Activated CD4-positive, CD25-positive, alpha-beta regulatory T cell (primary cell): ENCODE measurements at places on chromosomes 12 and 14.
A peak's percentile ranks its signal among the peaks of the same experiment; 100 is the strongest.

GRCh38 chr14:104075530-104076151 is 9.9 kb upstream of the ASPG start:
- no peak for DNase-seq

DNA sequence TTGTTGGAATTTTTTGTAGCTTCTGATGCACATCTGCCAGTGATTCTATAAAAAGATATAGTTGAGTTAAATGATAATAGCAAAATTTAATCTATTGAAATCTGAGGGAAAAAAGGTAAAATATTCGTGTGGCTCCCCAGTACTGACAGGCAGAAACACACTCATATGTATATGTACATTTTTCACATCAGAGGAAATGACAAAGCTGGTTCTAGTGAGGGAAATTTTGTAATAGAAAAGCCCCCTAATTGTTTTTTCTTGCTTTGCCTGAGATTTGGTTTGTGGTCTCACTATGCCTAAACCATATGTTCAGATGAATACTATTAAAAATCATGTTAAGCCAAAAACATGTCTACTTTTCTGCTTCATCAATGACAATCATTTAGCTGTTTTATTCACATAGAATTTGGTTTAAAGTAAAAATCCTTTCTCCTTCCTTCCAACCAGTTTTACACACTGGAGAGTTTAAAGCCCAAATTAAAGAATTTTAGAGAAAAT is 203.5 kb downstream of the ANO6 start:
- no peak for DNase-seq

GRCh38 chr14:65141523-65141922 is 39.2 kb upstream of the MAX start:
- DNase-seq, result no peak

- no peak for DNase-seq
Measured at GRCh38 chr14:63551332-63551731, 8.2 kb upstream of the PPP2R5E start.

DNA sequence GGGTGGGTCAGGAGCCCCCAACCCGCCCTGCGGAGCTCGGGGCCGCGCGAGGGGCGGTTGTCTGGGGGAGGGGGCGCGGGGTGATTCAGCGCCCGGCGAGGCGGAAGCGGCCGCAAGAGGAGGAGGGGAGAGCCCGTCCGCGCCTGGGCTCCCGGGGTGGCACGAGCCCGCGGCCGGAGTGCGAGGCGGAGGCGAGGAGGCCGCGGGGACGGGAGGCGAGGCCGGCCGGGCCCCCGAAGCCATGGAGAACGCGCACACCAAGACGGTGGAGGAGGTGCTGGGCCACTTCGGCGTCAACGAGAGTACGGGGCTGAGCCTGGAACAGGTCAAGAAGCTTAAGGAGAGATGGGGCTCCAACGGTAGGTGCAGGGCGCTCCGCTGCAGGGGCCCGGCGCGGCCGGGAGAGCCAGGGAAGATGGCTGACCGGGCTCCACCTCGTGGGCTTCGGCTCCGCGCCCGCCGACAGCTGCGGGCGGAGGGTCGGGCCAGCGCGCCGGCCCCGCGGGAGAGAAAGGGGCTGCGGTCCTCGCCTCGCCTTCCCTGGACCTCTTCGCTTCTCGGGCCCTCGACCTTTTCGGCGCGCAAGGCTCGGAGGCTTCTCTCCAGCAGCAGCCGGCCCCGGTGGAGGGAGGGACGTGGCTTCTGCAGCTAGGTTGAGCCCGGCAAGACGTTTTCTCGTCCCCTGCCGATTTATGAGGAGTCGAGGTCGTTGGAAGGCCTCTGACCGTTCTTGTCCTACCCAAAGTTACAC is 677 bp downstream of the ATP2A2 start:
- DNase-seq, result peak; percentile 17

DNA sequence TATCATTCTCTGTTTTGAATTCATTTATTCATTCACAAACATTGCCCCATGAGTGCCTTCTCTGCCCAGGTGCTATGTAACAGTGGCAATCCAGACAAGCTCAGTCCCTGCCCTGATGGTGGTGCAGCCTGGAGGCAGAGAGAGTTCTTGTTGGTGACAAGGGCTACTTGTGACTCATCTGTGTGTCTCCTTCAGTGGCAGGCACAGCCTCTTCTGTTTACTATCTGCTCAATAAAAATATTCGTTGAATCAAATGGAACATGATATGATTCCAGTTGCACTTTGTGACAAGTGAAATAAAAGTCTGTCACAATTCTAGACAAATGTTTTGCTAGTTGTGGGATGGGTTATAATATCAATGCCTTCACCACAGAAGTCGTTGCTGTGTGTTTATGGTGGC is 20.6 kb upstream of the CPM start:
- no peak for DNase-seq

DNA sequence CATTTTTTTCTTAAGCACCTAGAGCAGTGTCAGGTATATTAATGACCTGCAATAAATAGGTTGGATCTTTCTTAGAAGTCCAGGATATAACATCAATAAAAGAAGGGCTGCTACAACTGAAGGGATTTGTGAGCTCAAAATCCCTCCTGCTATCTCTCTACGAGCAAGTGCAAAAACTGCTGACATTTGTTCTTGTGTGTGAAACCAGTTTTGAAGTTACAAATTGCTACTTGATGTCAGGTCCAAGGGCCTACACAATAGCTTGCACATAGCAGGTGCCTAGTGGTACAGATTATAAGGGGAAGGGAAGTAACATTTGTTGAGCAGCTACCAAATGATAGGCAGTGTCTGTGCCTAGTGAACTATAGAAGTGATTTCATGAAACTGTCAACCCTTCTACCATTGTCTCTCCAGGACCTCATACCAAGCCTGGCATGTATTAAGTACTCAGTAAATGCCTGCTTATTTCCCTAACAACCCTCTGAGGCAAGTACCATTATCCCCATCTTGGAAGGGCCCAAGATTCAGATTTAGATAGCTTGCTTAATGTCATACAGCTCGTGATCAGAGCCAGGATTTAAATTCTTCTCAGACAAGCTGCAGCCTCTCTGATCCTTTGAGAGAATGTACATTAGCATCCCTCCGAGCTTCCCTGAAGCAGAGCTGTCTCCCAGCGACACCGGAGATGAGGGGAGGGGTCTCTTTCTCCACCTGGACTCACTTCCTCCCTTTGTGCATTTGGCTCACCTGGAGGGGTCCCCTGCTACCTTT is 300.3 kb downstream of the ZFP36L1 start:
- DNase-seq, result no peak

GRCh38 chr14:24430682-24431568 is 1.2 kb downstream of the KHNYN start:
- no peak for DNase-seq

DNA sequence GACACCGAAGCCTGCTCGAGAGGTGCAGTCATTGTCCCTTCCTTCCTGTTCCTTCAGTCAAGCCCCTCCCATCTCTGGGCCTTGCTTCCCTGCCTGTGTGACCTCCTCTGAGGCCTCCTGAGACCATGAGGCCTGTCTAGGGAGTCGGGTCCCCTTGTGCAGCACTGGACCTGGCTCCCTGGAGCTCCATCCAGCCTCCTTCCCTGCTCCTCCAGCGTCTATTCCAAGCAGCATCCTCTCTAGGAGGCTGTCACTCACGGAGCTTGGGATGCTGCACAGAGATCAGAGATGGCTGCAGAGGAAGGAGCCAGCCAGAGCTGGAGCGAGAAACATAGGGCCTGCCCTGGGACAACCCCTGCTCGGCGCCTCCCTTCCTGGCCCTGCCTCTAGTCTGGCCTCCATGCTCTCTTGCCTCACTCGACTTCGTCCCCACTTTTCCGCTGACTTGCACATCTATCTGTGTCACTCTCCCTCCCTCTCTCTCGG is 142.7 kb downstream of the BCL11B start:
- DNase-seq, result no peak

DNA sequence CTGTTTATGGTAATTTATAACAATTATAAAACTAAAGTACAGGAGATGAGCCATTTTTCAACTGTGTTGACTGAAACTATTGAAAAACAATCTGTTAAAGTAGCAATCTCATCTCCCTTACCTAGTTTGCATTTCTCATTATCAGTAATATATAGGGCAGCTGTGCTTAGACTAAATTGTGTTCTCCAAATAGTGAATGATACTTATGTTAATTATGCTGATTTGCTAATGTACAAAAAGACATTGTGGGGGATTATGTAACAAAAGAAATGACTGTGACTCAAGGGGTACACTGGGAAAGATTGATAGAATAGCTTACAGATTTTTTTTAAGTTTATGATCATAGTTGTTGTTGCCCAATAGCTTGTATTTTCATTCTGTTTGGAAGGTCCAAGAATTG is 207.7 kb downstream of the FUT8 start:
- no peak for DNase-seq

GRCh38 chr12:75766263-75767160 is 255.1 kb upstream of the KRR1 start:
- DNase-seq, result no peak

DNA sequence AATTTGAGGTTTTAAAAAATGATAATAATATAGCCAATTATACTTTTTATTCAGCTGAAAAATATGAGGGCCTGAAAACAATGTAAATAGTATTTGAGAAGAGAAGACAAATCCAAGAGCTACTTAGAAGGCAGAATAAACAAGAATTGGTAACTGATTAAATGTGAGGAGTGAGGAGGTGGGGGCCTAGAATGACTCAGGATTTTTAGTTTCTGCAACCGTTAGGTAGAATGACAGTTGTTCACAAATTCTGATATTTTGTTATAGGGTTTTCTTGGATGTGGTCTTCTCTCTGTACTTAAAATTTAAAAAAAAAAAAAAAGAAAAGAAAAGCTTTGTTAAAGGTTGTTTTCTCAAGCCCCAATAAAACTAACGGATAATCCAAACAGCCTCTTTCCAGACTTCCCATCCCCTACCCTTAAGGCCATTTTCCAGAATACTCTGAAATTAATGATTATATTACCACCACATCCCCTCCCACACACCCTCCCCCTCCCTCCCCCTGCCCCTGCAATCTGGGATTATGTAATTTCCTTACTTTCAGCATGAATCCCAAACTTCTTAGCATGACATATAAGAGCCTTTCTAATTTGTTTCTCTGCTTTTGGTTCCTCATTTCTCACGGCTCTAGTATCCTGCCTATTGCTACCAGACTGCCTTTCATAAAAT is 50.4 kb downstream of the LRP6 start:
- no peak for DNase-seq

DNA sequence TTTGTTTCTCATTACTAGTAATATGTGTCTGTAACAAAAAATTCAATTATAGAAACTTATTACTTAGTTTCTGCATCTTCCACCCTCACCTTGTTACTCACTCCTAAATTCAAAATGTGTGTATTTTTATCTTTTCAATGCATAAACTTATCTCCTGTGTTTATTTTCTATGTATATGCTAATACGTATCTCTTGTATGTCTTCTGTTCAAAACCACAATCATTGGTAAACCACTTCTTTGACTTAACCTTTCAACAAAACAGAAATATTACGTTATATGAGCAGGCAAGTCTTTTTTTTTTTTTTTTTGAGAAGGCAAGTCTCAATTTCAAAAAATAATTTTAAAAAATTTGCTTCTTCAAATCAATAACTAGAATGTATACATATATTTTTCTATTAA is 39.2 kb upstream of the RPH3A start:
- DNase-seq, result no peak
